Stimulated activated CD8-positive, alpha-beta memory T cell treated with anti-CD3 and anti-CD28 coated beads, Interleukin-4, amount 100 ng/mL, for 1 hour (primary cell): ENCODE measurements at places on chromosomes 16 and 17.

GRCh38 chr16:72824761-72825160 is 223.2 kb downstream of the ZFHX3 start:
- no peak for DNase-seq

DNA sequence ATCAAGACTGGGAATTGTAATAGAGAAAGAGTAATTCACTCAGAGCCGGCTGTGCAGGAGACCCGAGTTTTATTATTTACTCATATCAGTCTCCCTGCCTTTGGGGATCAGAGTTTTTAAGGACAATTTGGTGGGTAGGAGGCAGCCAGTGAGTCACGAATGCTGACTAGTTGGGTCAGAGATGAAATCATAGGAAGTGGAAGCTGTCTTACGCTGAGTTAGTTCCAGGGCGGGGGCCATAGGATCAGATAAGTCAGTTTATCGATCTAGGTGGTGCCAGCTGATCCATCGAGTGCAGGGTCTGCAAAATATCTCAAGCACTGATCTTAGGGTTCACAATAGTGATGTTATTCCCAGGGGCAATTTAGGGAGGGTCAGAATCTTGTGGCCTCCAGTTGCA is 20.2 kb upstream of the GUCY2D start:
- no peak for DNase-seq

GRCh38 chr16:88798772-88799455 is 4.7 kb upstream of the CDT1 start:
- no peak for DNase-seq

DNA sequence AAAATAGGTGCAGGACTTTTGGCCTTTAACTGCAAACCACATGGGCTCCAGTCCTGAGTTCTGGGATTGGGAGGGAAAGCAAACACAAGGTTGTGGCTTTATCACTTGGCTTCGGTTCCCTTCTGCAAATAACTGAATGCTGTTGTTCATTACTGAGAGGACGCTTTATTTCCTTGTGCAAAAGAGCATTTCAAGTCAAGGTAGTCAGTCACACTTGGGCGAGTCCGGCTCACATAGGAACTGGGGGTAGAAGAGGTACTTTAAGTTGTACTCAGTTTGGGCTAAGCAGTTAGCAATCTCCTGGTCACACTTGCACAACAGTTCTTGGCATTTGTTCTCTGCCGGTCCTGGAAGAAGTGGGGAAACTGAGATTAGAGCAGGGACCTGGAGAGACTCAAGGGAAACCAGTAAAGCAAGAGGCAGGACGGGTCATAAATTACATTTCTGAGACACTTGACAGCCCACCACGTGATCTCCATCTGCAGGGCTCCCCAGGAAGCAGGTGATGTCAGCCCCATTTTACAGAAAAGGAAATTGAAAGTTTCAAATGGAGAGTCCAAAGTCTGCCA is 21.6 kb downstream of the PLA2G10 start:
- no peak for DNase-seq

- DNase-seq = no peak
Observed at GRCh38 chr17:77126519-77126918, 14.2 kb upstream of the SEC14L1 start.

GRCh38 chr17:62868008-62868407 is 59.9 kb upstream of the MARCHF10 start:
- DNase-seq = no peak

- no peak for DNase-seq
Observed at GRCh38 chr17:48155889-48156611, 48.5 kb downstream of the SNX11 start.

GRCh38 chr17:76048025-76048605 is 21.0 kb upstream of the EVPL start:
- no peak for DNase-seq

- no peak for DNase-seq
Observed at GRCh38 chr16:49588729-49589384, 215.3 kb downstream of the C16orf78 start.

GRCh38 chr16:47316442-47317015 is 144.3 kb downstream of the ITFG1 start:
- no peak for DNase-seq

GRCh38 chr16:24085666-24086065 is 170.5 kb upstream of the CACNG3 start:
- DNase-seq = no peak

GRCh38 chr17:45894022-45894784 is at the start of gene MAPT:
Gene MAPT, plus strand, starts transcription at chr17:45894554. Its CDS starts 67,784 bp downstream, at chr17:45962338.
- peak; percentile 64 for DNase-seq

- DNase-seq = no peak
Observed at GRCh38 chr17:19308398-19308797, 54.1 kb downstream of the B9D1 start.

DNA sequence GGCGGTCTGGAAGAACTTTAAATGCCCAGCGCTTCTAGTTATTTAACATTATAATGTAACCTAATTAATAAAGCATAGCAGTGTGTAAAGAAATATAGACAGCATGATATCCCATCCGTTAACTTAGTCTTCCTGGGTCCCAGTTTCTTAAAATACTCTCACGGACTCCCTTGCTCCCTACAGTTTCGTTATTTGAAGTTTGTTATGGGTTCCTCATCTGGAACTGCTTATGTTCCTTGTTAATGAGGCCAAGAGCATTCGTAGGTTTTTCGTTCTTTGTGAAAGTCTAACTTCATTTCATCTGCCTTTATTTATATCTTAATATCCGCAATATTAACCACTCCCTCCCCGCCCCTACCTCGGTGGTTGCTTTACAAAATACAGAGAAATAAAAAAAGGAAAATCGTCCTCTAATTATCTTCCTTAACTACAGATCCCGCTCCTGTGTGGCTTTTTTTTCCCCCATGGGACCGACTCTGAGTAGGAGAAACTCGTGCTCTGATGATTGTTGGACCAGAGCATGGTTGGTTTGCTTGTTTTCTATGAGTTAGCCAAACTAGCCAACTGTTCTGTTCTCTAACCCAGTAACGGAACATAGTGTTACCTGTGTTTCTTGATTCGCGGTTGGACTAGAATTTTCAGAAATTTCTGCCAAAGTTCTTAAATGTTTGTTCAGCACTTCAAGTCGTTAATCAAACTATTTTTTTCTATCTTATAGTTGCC is 863 bp downstream of the ADPRM start:
- DNase-seq = no peak

GRCh38 chr17:17839791-17840707 is 3.3 kb upstream of the SREBF1 start:
- DNase-seq = peak; percentile 63

DNA sequence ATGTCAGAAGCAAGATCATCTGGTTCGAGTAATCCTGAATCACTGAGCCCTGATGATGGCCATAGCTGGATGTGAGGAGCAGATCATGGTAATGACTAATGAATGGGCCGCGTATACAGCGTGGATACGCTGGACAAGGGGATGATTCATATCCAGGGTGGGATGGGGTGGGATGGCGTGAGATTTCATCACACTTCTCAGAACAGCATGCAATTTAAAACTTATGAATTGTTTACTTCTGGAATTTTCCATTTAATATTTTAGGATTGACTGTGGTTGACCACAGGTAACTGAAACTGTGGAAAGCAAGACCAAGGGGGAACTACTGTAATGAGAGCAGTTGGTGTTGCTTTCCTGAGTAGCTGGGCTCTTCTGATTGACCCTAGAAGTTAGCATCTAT is 225.5 kb downstream of the STX8 start:
- no peak for DNase-seq

GRCh38 chr17:81898029-81898866 is 3.8 kb upstream of the NPB start:
- no peak for DNase-seq

- no peak for DNase-seq
Observed at GRCh38 chr16:80123189-80123588, 417.6 kb upstream of the DYNLRB2 start.
